HAP-1 (cell line): ENCODE measurements at places on chromosomes 3 and 15.

DNA sequence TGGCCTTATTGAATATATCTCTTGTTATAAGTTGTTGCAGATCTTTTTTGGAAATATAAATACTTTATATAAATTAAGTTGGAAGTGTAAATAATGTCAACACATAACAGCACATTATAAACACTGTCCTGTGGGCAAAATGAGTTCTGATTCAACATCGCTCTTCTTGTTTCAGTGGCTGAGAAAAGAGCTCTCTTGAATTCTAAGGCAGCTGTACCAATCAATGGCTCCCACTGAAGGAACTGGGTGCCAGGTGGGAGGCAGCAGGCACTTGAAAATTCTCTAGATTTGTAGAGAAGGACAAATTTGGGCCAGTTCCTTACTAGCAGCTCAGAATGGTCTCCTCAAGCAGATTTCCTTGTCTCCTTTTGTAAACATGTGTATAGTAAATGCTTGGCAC lies 45.6 kb downstream of the CHST2 start:
- no peak for DNase-seq

DNA sequence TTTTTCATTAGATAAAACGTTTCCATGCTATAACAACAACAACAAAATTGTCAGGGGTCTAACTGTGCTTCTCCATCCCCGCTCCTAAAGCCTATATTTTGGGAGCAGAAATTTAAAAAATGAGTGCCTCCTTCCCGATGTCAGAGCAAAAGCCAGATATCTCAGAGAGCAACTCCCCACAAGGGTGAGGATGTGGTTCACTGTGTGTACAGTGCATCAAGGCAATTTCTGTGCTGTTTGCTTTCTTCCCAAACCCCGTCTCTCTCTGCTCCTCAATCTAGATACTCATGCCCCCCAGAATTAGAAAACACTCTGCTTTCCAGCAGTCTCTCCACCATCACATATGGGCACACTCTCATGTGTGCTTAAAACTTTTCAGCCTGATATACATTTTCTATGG lies 76.7 kb upstream of the MBNL1 start:
- no peak for DNase-seq

- no peak for DNase-seq
Measured at GRCh38 chr3:4838621-4839022, 140.6 kb upstream of the BHLHE40 start.

DNA sequence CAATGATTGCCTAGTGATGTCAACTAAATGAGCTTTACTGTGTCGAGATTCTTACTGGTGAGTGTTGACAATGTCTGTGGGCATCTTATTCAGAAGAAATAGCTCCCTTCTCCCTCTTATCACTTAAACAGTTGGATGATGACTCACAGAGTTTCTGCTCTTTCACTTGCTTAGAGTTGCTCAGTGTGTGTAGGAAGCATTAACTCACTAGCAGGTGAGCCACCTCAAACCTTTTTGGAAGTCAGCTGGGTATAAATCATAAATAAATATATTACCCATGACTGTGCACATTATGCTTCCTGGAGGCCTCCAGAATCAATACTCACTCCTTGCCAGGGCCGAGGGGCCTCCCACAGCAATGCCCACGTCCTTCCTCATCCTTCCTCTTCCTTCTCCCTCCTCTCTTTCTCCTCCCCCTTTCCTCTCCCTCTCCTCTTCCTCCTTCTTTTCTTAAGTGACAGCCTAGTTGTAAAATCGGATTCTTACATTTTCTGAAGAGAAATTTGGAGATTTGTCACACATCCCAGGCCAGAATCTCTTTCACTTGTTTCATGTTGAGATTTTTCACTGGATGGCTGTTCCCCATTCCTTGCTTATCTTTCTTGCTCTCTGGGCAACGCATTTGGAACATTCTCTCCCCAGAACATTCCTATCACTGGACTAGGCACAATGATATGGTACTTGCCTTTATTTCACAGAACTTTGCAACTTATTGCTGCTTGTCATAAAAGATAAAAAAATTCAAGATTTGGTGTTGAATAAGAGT lies 17.5 kb downstream of the SHC4 start:
- DNase-seq: no peak

GRCh38 chr3:86239946-86240345 lies 751.0 kb downstream of the VGLL3 start:
- peak; percentile 14 for DNase-seq

DNA sequence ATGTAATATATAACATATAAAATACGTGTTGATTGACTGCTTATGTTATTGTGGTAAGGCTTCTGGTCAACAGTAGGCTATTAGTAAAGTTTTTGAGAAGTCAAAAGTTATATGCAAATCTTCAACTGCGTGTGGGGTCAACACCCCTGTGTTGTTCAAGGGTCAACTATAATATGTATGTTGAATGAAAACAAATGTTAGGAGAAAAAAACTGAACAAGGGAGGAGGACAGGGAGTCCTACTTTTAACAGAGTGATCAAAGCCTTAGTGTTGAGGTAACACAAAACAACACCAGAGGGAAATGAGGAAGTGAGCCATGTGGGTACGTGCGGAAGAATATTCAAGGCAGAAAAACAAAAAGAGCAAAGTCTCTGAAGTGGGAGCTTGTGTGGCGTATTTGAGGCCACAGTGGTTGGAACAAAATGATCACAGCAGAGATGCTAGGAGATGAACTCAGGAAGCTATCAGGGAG lies 62.5 kb downstream of the SFMBT1 start:
- DNase-seq: no peak

- DNase-seq: peak; percentile 31
Measured at GRCh38 chr3:11641683-11642430, 1.9 kb downstream of the VGLL4 start.

GRCh38 chr3:51385621-51386091 lies 565 bp downstream of the MANF start:
- no peak for DNase-seq

- no peak for DNase-seq
Measured at GRCh38 chr3:111314898-111315297, 227.1 kb upstream of the CD96 start.

GRCh38 chr3:161409069-161409468 lies 37.8 kb upstream of the SPTSSB start:
- peak; percentile 62 for DNase-seq

- peak; percentile 78 for DNase-seq
Measured at GRCh38 chr3:61627768-61628185, 66.4 kb downstream of the PTPRG start.

DNA sequence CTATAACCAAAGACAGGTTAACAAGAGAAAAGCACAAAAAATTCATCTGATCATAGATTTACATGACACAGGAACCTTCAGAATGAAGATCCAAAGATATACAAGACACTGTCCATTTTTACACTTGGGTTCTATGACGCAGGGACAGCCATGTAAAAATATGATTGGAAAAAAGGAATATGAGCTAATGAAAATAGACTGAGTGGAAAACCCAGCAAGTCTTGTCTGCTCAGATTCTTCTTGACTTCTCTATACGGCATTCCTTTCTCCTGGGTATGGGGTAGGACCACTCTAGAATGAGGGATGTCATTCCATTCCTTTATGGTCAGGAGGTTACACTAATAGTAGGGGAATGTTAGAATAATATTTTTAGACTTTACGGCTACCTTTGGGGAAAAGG lies 46.9 kb downstream of the WDR49 start:
- DNase-seq: no peak

DNA sequence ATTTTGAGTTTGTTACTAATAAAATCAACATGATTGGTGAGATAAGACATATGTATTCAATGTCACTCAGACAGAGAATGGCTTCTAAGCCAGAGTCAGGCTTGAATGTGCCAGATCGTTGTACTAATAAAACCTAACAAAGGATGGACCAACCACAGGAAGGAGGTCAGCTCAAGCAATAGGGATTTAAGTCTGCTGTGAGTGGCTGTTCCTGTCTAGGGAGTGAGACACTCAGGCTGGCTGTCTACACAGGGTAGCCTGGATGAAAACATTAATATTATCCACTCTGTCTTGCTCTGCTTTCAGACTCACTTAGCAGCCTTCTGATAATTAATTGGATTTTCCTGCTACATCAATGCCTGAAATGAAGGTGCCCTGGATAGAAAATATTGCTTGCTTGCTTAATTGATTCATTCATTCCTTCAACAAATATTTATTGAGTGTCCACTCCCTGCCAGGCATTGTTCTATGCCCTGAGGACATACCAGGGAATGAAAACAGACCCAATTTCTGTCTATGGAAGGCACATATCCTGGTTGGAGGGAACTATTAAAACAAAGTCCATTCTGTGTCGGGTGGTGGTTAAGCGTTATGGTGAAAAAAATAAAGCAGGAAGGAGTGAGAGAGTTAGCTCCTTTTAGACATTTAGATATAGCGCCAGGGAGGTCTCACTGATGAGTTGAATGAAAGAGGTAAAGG lies 239.4 kb downstream of the CHST2 start:
- no peak for DNase-seq

DNA sequence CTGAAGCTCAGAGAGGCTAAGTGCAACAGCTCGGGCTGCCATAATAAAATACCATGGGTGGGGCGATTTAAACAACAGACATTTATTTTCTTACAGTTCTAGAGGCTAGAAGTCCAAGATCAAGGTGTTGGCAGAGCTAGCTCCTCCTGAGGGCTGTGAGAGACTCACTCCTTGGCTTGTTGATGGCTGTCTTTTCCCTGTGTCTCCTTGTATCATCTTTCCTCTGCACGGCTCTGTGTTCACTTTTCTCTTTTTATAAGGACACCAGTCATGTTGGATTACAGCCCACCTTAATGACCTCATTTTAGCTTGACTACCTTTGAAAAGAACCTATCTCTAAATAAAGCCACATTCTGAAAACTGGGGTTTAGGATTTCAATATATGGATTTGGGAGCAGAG lies 129.7 kb downstream of the RPL22L1 start:
- no peak for DNase-seq

DNA sequence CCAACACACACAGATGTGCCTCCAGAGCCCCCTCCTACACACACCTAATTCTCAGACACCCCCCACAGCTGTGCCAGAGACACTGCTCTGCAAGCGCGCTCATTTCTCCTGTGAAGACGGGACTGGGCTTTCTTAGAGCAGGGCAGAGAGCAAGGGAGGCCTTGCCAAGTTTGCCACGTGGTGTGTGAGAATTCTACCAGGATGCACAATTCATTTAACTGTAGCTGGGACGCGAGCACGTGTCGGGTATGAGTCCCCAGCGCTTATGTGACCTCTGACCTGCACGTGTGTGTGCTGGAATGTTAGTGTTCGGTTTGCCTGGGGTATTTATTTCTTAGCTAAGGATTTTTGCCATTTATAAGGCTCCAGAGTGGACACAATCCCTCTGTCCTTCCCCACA lies 37.0 kb downstream of the FEM1B start:
- no peak for DNase-seq

- no peak for DNase-seq
Measured at GRCh38 chr3:9887480-9887879, 2.9 kb upstream of the JAGN1 start.

DNA sequence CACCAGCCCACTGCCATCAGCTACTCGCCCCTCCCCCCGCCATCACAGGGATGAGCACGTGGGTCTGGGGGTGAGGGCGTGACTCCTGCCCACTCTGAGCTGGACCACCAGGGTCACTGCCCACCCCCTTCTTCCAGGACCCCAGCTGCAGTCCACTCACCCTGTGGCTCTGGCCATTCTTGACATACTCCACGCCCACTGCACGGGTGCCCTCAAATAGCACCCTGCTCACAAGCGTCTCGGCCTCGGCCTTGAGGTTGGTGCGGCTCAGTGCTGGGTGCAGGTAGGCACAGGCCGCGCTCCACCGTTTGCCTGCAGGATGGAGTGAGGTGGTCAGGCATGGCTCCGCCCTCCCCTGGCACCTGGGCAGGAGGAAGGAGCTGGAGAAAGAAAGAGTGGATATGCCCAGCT lies 23.9 kb downstream of the CHDH start:
- DNase-seq: no peak

GRCh38 chr3:99659032-99659431 lies 20.6 kb downstream of the COL8A1 start:
- no peak for DNase-seq

DNA sequence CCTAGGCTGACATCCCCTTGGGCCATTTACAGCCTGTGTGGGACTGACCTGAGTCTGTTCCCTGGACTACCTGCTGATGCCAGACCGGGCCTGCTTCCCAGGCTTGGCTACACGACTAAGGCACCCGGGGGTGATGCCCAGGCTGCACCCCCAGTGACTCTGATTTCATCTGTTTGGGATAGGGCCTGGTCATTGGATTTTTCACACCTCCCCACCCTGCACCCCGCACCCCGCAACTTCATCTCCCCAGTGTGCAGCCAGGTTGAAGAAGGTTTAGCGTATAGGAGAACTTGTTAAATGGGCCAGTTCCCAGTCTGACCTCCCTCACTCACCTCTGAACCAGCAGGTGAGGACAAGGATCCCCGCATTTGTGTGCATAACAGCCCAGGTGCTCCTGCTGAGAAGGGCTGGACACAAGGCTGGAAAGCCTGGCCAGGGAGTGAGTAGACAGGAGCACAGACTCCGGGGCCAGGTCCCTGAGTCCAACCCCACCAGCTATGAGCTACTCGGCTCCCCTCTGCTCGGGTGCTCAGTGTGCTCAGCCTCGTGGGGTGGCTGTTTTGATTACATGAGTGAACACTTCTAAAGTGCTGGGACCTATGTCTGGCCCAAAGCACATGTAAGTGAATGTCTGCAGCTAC lies 18.5 kb downstream of the SLC6A20 start:
- no peak for DNase-seq

GRCh38 chr15:52440414-52440813 lies 88.3 kb downstream of the MYO5A start:
- no peak for DNase-seq

DNA sequence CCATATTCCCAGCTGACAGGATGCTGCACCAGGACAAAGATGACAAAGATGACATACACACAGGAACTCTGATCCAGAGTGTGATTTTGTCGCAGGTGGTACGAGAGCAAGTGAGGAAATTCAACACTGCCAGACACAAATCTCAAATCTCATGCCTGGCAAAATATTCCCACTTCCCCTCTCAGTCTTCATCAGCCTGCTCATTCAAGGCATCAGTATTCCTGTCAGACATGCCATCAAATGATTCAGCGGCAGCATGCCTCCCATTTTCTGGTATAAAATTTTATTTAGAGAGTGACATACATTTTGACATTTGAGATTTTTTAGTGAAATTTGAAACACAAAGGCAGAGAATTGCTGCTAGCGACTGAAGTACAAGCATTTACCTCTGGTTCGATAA lies 228.1 kb upstream of the LMCD1 start:
- DNase-seq: no peak

DNA sequence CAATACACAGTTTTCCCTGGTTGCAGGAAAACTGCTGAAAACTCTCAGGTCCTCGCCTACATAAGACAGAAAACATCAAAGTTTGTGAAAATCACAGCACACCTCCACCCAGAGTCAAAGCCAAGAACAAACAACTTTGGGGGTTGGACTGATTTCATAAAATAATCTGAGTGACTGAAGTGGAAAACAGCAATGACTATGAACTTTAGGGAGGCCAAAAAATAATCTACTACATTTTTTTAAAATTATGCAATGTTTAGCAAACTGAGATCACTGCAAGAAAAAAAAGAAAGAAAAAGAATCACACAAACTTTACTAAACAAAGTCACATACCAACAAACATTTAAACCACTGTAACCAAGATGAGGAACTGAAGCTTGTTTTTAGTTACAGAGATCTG lies 15.9 kb upstream of the FOXP1 start:
- DNase-seq: no peak
